AG04450 (cell line): ENCODE measurements at places on chromosomes 3 and 15.

- DNase-seq: no peak
These were observed 18.5 kb downstream of the SERPINI1 start for GRCh38 chr3:167754049-167754448.

DNA sequence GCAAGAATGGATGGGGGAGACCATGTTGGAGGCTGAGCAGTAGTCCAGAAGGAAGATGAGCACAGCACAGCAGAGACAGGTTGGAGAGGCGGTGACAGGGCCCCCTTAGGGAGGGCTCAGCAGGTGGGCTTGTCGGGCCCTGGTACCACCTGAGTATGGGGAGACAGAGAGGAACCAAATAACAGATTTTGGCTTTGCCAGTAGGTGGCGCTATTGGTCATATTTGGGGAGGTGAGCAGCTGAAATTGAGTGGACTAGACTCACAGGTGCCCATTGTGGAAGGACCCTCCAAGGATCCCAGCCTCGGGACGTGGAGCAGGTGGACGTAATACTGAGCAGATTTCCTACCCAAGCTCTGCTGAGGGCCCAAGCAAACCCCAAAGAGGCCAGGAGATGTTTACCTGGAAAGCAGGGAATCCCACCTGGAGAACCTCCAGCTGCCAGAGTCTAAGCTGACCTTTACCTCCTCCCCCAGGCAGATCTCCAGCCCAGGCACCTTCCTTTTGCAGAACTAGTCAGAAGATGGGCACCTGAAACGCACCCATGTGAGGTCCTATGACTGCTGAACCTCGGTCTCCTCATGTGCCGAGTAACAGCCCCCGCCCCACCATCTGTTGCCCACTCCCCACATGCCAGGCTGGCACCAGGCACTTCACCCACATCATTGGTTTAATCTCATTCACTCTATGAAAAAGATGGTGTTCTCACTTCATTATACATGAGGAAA, 24.6 kb upstream of the CORO2B start:
- peak; percentile 18 for DNase-seq

GRCh38 chr3:149497966-149498670, 23.6 kb downstream of the TM4SF4 start:
- DNase-seq: no peak

DNA sequence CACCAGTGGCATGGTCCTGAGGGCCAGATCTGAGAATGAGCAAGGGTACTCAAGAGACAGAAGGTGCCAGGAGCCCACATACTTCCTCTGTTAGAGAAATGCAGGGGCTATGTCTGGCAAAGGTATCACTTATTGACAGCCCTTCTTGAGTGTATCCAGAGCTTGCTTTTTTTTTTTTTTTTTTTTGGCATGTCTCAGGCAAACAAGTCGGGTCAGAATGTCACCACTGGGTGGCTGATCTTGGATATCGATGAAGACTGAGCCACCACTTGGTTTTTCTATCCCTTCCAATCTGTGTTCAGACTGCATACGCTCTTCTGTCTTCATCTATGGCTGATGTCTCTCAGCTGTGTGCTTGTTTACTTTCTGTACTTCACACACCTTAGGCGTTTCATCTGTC, 363.4 kb upstream of the C2CD4B start:
- DNase-seq: no peak

DNA sequence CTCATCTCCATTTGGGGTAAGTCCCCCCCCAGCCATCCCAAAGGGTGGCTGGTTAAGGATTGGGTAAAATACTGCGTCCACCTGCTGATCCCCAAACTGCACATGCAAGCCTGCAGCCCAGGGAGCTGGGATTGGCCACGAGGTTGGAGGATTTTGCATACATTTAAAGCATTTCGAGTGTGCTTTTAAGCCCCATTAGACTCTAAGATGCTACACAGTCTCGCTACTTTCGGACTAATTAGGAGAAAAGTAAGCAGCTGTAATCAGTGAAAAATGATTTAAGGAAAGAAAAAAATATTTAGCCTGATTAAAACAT, 23.9 kb downstream of the SLC6A6 start:
- DNase-seq: no peak

DNA sequence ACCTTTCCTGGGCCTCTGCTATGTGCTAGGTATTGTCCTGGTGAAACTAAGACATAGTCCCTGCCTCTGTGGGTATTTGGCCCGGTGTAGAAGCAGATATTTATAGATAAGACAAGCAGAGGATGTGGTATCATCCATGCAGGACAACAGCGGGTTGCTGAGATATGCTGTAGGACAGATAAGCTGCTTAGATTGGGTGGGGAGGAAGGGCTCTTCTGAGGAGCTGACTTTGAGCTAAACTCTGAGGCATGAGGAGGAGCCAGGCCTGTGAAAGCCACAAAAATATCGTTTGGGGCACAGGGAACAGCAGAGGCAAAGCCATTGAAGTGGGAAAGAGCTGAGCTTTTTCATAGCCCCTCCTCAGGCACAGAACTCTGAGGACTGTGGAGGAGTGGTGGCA, 492.5 kb upstream of the CFAP20DC start:
- DNase-seq: no peak

GRCh38 chr3:72270072-72270681, 485.2 kb upstream of the PROK2 start:
- DNase-seq: peak; percentile 77

DNA sequence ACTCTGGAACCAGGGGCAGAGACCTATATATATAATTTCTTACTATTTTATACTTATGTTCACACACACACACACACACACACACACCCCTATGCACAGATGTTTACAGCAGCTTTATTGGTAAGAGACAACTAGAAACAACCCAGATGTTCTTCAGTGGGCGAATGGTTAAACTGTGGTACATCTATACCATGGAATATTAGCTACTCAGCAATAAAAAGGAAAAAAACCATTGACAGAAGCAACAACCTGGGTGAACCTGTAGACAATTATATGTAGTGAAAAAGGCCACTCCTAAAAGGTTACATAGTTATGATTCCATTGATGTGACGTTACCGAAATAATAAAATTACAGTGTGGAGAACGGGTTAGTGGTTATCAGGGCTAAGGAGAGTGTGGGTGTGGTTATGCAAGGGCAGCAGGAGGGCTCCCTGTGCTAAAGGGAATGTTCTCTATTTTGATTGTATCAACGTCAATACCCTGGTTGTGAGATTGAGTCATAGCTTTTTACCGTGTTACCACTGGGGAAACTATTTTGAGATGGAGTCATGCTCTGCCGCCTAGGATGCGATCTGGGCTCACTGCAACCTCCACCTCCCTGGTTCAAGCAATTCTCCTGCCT, 85.5 kb downstream of the FLNB start:
- DNase-seq: no peak

DNA sequence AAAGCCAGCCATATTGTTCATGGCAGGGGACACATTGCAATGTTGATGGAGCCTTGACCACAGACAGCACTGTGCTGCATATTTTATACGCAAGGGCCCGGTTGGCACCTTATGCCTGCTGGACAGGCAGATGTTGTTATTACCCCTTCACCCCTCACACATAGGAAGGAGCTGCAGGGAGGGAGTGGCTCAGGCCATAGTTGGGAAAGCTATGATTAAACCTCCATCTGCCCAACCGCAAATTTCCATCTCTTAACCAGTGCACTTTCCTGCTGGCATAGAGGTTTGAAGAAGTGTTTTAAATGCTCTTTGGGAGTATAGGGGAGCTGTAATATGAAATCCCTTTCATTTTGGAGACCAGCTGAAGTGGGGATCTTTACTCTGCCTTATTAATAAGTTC, 224.7 kb downstream of the CACNA2D3 start:
- no peak for DNase-seq
